ENCODE measurements at places on chromosomes 2 and 18.

DNA sequence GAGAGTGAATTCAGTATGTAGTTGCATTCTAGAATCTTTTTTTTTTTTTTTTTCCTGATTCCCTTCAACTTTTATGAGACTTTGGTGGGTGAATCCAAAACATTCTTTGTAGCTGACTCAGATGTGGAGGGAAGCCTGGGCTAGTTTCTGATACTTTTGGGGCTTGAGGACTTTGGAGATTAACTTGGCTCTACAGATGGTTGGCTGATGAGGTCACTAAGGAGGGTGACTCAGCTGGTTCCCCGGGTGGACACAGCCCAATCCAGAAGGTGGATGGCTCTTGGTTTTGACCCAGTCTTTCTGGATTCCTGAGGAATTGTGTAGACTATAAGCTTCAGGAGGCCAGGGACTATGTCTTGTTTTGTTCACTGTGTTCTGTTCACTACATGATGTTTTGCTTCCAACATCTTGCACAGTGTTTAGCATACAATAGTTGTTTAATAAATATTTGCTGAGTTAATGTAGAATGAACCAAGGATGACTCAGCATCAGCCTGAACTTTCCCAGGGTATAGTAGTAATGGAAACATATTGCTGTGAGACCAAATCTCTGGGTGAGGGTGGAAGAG lies 30.5 kb downstream of the LAMA3 start:
- no peak for DNase-seq

- DNase-seq: no peak
These were observed 228.2 kb downstream of the ACTR3 start for GRCh38 chr2:114118088-114118487.

DNA sequence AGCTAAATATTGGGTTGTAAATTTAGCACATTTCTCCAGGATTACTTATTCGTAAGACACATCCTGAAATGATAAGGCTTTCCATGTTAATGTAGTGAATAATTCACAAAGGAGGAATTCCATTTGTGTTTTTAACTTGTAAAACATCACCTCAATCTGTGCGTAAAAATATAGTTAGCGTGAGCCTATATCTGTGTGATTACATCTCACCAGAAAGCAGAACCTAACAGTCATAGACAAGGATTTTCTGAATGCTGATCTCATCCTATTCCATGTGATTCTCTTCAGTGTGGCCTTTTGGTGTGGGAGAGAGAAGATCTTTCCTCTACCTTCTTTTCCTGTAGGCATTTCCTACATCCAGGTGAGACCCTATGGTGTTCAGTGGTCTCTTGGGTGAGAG lies 263.2 kb upstream of the RASGRP3 start:
- no peak for DNase-seq

DNA sequence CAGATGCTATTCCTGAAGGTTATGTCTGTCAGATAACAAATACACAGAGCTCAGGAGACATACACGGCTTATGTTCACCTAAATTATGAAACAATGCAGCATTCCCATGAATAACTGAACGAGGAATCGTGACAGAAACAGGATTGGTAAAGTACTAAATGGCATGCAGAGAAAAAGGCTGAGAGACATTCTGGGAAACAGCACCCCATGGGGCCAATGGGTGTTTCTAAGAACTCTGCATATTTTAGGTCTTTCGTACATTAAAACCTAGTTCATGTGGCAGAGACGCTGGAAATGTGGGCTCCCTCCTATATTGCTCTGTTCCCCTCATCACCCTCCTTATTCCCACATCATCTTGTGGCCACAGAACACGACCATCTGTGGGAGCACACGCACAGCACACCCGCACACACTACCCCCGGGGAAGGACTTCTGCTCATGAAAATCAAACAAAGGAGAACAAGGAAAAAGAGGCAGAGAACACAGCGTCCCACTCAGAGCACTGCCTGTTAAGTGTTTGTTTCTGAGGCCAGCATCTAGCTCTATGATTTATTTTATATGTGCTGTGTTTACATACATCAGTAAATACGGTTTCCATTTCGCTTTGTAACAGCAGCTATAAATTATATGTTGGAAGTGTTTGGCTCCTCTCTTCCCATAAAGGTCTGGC lies 143.6 kb downstream of the AFF3 start:
- DNase-seq: no peak

- no peak for DNase-seq
These were observed 291.9 kb downstream of the TCF4 start for GRCh38 chr18:55296115-55296514.

DNA sequence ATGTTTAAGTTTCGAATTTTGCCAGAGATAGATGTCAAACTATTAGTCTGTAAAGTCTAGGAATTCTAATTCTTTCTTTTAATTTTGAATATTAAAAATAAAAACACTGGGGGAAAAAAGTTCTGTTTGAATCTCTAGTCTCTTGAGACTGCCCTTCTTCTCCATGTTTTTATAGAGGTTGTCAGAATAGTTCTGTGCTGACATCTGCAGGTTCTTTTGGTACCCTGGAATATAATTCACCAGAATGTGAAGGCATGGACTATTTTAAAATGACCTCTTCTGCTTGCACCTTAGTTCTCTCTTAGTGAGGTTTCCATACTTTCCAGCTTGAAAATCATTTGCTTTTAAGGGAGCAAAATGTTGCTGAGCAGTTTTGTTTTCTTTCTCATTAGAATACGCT lies 121.0 kb upstream of the MSTN start:
- DNase-seq: no peak

DNA sequence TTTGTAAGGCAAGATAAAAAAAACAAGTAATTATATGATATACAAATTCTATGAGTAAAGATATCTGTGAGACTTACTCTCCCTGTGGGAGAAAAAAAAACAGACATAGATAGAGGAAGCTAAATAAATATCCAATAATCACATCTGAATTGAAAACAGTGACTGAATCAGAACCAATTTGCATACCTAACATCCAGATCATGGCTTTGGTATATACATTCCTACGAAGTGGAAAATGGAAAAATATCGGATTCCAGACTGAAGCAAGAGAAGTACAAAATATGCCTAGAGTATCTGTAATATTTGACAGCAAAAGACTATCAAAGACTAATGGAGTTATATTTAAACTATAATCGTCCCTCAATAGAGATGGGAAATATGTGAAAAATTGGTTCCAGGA lies 1108.1 kb upstream of the CHAC2 start:
- no peak for DNase-seq

DNA sequence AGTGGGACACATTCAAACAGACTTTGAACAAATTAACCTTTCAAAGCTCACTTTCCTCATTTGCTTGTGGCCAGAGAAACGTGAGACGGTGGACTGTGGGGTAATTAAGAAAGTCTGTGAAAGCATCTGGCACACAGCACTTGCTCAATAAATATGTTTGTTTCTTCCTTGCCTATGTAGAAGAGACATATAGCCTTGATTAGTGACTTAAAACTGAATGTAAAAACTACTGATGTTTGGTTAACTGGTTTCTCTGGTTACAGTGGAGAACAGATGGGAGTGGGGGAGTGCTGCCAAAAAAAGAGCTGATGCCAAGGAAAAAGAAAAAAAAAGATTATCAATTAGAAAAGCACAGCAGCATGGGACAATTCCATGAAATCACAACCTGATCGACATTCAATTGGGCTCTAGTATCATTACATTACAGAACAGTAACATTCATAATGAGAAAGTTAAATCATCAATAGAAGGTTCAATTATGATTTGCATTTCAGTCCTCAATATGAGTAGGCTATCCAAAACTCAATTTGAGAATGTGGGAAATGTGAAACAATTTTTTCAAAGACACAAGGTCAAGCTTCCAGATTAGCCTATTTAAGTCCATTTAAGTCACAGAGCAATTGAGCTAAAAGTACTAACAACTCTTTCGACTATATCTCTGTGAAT lies 14.7 kb downstream of the CUL3 start:
- DNase-seq: no peak

DNA sequence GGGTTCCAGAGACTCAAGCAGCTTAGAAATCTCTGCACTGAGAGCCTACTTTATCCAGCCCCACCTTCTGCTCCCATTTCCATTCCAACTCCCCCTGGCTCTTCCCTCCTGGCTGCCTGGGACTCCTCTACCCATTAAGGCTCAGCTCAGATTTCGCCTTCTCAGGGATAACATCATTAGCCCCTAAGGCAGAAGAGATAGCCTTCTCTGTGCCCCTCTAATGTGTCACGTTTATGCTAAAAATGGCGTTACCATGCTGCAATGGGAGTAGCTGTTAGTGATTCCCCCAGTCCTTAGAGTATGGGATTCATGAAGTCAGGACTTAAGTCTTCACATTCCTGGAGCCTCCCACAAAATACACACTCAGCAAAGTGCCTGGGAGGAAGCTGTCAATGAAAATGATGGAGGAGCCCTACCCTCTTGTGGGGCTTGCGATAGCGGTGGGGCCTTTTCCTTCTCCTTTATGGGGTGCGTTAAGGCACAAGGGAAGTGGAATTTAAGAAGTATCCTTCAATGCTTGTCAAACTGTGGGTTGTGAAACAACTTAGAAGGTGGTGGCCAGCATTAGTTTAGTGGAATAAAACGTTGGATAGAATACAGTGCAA lies 144.7 kb upstream of the COPS8 start:
- no peak for DNase-seq

Data from activated naive CD8-positive, alpha-beta T cell treated with anti-CD3 and anti-CD28 coated beads, Interleukin-2, amount 50 U/mL, for 16 hours (primary cell).